ENCODE measurements at places on chromosomes 5 and 9. TPM values are rescaled to one million over a fixed set of nuclear protein-coding genes. Genes with fewer than 3 reads are reported as not detected.

DNA sequence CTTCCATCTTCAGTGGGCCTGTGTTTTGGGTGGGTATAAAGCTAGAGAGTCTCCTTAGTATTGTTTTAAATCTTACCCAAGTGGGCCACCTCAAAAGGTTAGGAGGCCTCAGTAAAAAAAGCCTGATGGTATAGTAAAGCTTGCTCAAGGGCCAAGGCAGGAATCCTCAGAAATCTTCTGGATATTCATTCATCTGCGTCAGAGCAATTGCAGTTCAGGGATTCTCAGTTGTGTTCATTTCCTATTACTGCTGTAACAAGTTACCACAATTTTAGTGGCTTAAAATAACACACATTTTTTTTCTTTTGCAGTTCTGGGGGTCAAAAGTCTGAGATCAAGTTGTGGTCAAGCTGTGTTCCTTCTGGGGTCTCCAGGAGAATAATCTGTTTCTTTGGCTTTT is 985.5 kb downstream of the TLE4 start:
- DNase-seq, result no peak

- no peak for DNase-seq
Observed at GRCh38 chr5:144582066-144582465, 411.4 kb downstream of the KCTD16 start.

- DNase-seq, result no peak
Observed at GRCh38 chr9:4567601-4568000, 77.3 kb downstream of the SLC1A1 start.

DNA sequence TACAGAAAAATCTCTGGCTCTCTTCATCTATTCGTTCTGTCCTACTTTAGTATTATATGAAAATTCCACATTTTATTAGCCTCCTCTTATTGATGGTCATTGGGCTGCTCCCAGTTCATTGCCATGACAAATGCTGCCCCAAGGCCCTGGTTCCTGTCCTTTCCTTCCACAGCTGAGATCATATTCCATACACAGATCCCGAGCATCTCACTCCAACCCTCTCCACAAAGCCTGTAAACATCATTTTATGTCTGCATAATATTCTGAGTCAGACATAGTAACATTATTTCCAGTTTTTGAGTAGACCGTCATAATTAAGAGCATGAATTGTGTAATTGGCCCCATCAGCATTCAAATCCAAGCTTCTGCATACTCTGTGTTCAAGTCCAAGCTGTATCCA is 86.3 kb downstream of the MVB12B start:
- DNase-seq, result no peak

SLC36A2 gene
- not detected for total RNA-seq

FAT2 gene
- total RNA-seq, result not detected

SOX30 gene
- total RNA-seq, result 0.15 TPM
